CD4-positive, alpha-beta T cell treated with Interleukin-4 for 4 hours (primary cell): ENCODE measurements at places on chromosomes 11 and 22.

DNA sequence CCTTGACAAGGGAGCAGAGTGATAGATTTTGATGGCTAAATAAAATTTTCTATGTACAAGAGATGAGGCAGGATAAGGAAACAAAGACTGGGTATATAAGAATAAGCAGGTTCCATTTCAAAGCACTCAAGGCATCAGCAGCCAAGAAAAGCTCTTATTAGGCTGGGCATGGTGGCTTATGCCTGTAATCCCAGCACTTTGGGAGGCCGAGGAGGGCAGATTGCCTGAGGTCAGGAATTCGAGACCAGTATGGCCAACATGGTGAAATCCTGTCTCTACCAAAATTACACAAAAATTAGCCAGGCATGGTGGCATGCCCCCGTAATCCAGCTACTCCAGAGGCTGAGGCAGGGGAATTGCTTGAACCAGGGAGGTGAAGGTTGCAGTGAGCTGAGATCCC lies 563.4 kb upstream of the CCDC179 start:
- no peak for DNase-seq

DNA sequence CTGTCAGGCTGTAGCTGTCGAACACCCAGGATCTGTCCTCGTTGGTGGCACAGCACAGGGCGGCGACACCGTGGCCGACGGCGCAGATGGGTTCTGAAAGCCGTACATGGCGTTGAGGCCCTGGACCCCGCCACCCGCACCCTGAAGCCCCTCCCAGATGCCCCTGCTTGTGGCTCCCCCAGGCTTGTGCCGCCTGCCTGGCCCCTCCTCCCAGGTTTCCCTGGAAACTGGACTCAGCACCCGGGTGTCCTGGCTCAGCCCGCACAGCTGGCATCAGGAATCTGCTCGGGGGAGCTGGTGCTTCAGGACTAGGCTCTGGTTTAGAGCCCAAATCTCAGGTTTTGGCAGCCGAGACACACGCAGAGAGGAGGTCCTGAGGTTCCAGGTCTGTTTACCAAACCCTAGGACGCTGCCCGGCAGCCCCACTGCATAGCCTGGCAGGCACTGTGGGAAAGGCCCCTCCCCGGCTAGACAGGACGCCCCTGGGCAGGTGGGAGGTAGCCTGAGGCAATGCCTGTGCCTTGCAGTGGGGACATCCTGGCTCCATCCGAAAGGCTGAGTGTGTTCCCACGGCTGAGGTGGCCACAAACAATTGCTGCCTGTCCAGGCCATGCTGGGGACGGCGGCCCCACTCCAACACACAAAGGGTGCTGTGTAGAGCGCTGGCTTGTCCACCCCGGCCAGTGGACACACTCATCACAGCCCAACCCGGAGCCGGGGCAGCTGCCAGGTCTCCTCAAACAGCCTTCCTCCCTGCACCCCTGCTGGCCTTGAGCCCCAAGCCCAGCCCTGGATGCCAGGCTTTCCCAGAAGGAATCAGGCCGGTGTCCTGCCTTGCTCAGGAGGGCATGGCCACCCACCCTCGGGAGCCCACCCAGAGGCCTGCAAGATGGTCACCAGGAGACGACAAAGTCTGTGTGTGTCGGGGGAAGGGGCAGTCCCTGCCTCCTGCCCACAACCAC lies 4.6 kb downstream of the GATD1 start:
- no peak for DNase-seq

DNA sequence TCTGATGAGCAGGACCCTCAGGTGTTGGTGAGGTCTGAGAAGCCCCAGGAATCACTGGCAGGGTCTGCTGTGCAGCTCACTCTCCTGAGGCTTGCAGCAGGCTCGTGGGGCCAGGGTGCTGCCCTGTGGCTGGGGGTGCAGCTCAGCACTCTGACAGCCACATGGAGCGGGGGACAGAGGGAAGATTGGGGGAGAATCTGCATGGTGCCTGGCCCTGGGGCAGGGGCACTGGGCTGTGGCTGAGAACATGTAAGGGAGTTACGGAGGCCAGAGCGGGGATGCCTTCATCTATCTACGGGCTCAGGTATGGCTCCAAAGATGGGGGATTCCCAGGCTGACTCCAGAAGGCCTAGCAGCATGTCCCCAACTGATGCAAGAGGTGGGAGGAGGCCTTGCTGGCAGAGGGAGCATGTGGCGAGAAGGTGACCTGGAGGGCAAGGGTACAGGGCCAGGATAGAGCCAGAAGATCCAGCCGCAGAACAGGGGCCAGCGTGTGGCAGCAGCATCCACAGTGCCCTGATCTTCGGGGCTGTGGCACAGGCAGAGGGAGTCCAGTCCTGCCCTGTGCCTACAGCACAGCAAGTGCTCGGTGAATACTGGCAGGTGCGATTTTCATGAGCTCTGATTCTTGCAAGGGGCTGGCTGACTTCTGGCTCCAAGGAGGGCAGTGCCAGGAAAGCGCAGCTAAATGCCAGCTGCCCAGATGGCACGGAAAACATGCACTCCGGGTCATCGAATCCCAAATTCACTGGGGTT lies 184.7 kb downstream of the CTTN start:
- DNase-seq = no peak

DNA sequence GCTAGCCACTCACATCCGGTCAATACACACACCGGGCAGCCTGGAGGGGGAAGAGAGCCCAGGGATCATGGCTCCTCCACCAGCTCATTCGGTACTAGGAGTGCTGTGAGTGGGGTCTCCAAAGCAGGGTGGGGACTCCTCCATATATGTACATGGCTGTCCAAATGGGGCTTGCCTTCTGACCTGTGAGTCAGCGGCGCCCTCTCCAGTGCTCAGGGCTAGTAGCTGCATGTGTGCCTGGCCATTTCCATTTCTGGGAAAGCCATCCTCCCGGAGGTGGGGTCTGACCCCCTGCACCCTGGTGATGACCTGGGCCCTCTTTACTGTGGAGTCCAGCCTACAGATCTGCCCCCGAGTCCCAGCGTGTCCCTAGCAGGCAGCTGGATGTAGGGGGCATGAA lies 181.9 kb downstream of the CEP164 start:
- DNase-seq = no peak
